GM06990 (cell line): ENCODE measurements at places on chromosomes 4 and X.
A peak's percentile ranks its signal among the peaks of the same experiment; 100 is the strongest.

DNA sequence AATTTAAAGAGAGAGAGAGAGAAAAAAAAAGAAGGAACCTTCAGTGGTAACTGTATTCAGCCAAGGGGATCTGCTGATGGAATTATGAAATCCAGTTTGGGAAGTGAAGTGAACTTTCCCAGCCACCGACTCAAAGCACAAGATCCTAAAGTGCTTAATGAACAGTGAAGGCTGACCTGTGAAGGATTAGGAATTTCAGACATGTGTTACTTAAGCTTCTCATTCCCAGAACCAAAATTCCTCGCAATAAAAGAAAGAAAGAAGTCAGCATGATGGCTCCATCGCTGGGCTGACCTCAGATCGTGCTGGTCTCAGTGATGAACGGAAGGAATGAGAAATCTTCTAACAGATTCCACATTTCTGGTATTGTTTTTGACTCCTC lies 135.2 kb downstream of the ARSF start:
- DNase-seq = no peak

- no peak for DNase-seq
Measured at GRCh38 chr4:22478426-22478825, 37.4 kb downstream of the ADGRA3 start.

- DNase-seq = no peak
Measured at GRCh38 chrX:9612146-9612505, 147.3 kb downstream of the TBL1X start.

GRCh38 chr4:1711571-1712215 lies 426 bp downstream of the SLBP start:
- peak; percentile 68 for DNase-seq

DNA sequence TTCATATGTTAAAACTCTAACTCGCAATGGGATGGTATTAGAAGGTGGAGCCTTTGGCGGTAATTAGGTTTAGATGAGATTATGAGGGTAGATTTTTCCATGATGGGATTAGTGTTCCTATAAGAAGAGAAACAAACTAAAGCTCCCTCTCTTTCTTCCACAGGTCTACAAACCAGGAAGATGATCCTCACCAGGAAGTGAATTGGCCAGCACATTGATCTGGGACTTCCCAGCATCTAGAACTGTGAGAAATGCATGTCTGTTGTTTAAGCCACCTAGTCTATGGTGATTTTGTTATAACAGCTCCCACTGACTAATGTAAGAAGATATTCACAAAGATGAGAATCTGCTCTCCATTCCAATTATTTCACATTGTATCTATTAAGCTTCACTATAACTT lies 2266.9 kb downstream of the PCDH7 start:
- DNase-seq = no peak

DNA sequence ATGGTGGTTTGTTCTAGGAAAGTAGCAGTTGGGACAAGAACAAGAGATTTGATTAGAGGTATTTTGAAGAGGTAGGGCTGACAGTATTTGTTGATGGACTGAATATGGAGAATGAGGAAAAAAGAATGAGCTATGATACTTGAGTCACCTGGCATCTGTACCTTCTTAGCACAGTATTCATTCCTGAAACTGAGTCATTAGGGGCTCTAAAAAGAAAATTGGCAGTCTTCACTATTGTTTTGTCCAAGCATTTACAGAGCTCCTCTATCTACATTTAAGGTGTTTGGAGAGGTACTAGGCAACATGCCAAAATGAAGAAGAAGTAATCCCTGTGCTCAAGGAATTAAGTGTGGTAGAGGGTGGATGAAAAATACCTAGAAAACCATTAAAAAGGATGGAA lies 165.8 kb downstream of the SHROOM4 start:
- DNase-seq = no peak
